Mesenteric fat pad (tissue), 1 donor: ENCODE measurements at places on chromosomes 7 and 10.

- no peak for DNase-seq
Observed at GRCh38 chr10:121393522-121393921, 204.7 kb downstream of the FGFR2 start.

DNA sequence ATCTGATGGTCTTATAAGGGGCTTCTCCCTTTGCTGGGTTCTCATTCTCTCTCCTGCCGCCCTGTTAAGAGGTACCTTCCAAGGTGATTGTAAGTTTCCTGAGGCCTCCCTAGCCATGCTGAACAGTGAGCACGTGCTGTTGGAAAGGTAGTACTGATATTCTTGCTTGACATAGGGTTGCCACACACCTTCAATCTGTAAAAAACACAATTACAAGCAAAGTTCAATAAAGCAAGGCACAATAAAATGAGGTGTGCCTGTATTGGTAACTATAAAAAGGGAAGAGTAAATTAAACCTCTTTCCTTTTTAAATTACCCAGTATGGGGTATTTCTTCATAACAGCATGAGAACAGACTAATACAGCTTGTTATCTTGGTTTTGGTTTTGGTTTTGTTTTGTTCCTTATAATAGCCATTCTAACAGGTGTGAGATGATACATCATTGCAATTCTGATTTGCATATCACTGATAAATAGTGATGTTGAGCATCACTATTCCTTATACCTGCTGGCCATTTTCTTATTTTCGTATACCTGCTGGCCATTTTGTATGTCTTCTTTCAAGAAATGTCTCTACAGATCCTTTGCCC lies 164.9 kb upstream of the TRIM24 start:
- no peak for DNase-seq

GRCh38 chr10:74988832-74989561 lies 122.5 kb upstream of the SAMD8 start:
- no peak for DNase-seq

- no peak for DNase-seq
Observed at GRCh38 chr7:37832194-37832593, 16.2 kb upstream of the NME8 start.

DNA sequence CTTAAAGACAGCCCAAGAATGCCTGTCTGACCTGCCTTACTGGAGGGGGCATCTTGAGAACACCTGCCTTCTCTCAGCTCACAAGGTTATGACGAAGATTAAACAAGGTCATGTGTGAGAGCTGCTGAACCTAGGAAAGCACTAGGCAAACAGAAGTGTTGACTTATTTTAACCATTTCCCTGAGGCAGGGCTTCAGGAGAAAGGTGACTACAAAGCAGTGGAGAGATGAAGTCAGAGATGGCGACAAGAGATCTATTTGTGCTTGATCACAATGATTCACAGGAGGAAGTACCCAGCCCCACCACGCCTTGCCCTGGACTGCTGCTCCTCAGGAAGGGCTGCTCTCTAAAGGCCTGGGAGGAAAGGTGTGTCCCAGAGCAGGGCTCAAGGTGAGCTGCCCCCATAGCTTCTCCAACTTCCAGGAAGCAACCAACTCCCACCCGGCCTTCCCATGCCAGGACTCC lies 27.8 kb downstream of the STN1 start:
- no peak for DNase-seq

DNA sequence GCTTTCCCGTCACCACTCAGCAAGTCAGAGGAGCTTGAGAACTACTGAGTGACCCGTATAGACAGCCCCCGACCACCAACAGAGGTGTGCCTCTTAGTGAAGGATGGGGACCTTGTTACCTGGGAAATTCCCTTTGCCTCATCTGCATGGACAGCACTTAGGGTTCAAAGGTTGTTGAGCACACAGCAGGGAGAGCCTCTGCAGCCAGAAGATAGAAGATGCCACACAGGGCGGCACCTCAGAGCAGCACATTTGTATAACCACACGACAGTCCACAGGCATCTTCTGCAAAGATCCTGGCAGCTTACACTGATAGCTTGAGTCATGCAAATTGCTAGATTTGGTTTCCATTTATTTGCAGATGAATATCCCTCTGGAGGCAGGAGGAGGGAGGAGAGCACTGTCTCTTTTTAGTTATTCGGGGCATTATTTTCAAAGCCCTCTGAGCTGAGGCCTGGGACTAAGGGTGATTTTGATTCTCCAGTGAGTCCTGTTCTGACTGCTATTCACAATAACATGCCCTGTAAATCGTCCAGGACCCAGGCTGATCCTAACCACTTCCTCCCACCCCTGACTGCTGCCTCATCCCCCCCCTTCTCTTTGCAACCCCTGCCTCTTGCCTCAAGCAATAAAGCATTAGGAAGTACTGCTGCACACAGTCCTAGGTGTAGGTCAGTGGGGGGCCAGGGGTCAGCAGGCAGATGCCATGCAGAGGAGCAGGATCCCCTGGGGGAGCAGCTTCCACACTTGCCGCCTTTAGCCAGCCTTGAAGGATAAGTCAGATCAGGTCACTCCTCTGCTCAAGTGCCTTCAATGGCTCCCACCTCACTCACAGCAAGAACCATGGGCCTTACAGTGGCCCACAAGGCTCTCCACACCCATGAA lies 24.6 kb upstream of the INMT start:
- DNase-seq = no peak

DNA sequence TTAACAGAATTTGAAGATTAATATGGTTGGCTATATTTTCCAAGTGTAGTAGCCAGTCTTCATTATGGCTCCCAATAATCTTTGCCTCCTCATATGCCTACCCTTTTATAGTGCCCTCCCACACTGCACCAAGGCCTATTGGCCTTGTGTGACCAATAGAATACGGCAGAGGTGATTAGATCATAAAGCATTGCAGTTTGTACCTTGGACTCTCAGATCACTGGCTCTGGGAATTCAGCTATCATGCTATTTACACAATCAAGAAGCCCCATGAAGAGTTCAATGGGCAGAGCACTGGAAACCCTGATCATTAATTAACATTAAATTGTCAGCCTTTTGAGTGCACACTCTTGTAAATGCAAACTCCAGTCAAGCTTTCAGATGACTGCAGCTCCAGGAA lies 154.5 kb upstream of the MAGI2 start:
- DNase-seq = no peak

DNA sequence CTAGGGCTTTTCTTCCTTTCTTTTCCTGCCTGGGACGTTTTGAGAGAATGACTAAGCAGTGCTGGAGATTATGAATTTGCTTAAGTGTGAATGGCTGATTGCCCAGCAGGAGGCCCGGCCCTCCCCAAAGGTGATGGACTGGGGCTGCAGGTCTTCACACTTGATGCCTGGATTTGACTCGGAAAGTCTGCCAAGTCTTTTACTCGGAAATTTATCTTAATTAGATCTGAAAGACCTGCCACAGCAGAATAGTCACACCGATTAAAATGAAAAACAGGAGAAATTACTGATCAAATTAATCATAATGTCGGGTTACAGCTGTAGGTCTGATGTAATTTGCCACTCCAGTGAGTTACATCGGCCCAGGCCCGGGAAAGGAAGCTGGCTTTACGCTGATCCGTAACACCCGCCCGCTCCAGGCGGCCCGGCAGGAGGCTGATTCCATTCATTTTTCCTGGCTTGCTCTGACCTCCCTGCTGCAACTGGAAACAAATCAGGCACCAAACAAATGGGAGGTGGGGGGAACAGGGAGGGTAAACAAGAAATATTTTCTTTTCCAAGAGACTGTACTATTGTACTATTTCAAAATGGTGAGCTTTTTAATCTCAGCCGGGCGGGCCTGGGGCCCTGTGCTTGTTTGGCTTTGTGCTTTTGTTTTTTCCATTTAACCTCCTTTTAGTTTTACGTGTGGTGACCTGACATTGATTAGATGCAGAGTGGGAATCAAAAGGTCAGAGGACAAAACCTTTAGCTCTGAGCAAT lies 212.4 kb upstream of the YAE1 start:
- DNase-seq = no peak

GRCh38 chr7:133763076-133763640 lies 364.0 kb upstream of the LRGUK start:
- DNase-seq = no peak

DNA sequence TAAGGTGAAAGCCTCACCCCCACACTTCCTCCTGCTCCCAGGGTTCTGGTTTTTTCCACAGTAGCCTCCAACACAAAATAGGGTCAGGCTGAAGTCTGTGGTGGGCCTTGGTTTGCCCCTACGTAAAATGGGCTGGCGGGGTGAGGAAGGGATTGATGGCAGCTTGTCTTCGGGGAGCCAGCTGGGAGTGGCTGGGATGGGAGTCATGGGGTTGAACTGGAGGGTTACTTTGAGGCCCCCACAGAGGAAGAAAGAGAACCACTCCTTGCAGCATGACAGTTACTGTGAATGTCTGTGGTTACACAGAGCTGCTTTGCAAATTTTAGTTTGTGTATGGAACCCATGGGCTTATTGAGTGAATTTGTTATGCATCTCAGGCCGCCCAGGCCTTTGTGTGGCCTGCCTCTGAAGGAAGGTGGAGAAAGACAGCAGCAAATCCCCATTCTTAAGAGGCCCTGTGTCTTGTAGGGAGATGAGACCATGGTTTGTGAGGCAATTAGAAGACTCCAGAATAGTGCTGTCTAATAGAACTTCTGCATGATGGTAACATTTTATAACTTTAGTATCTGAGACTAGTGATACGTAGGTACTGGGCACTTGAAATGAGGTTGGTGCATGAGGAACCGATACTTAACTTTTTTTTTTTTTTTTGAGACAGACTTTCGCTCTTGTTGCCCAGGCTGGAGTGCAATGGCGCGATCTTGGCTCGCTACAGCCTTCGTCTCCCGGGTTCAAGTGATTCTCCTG lies 8.1 kb downstream of the TRIM8 start:
- DNase-seq = no peak

- no peak for DNase-seq
Observed at GRCh38 chr7:3415861-3416312, 114.8 kb downstream of the SDK1 start.

GRCh38 chr7:115409682-115410433 lies 488.0 kb downstream of the MDFIC start:
- DNase-seq = no peak

- no peak for DNase-seq
Observed at GRCh38 chr10:95518455-95519452, 42.4 kb downstream of the SORBS1 start.

DNA sequence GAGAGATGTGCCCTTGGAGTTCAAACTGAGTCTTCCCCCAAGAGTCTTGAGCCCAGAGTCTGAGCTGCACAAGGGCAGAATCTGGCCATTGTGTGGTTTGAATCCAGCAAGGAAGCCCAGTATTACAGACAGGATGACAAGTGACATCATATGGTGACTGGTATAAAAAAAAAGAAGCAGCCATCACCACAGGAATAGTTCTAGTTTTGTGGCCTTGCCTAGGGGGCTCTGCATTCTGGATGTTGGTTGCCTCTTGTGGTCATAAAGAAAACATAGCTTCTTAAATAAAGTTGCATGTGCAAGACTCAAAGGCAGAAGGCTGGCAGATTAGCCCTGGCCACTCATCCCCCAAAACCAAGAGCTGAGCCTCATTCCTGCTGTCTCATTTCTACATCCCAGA lies 16.8 kb upstream of the LRRC72 start:
- no peak for DNase-seq

DNA sequence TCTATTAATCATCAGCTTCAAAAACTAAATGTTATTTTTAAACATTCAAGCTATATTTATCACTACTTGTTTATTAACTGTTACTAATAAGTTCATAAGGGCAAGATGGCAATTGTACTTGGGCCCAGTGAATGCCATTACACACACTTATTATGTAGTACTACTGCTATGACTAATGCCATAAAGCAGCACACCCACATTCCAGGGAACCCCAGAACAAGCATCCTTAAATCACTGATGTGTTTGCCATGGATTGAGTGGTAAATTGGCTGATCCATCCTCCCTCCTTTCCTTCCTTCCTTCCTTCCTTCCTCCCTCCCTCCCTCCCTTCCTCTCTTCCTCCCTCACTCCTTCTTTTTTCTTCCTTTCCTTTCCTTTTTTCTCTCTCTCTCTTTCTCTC lies 37.4 kb upstream of the RSU1 start:
- DNase-seq = no peak

DNA sequence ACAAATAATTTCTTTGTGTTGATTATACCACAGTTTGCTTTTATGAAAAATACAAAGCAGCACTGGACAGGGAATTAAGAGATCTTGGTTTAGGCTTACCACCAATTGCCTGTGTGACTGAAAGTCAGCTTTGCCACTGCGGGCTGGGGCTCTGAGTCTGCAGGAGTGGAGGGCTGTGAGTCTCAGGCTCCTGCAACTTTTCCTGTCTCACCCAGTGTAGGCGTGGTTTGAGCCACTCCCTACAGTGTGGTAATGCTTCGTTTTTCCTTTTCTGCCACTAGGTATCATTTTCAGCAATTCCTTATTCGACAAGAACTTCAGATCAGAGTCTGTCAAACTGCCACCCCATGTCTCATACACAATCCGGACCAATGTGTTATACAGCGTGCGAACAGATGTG lies 180.6 kb downstream of the ABCA13 start:
- no peak for DNase-seq

DNA sequence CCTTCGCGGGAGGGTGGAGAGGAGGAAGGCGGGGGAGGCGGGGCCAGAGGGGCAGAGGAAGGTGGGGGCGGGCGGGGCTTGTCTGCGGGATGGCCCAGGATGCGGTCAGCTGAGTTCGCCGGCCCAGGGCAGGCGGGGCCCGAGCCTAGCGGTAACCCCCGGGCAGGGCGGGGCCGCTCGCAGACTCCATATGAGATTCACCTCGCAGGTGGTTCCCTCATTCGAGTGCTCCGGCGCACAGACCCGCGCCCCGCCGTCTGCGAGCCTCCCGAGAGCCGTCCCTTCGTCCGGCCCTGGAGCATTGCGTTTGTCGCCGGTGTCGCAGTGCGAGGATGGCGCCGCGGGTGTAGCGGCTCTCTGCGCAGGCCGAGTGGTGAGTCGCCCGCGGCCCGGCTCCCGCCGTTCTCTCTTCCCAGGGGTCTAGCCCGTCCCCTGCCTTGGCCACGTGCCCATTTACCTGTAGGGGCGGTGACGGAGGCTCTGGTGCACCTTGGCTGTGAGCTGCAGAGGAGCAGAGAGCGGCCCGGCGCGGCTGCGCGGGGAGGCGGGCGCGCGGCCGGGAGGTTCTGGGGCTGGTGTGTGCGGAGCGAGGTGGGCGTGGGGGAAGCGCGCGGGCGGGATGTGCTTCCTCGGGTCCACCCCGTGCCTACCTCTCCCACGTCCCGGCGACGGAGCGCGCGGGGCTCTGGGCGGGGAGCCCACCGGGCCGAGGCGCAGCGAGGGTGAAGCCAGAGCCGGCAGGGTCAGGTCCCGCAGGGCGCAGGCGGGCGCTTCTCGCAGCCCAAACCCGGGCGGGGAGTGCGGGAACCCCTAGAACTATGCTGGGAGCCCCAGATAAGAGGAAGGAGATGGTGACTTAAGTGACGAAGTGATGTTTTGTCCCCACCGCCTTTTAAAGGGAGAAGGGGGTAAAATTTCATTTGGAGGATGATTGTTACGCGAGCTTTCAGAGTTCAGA lies at the start of gene UPP1:
UPP1 (plus strand) TSS at position 220 of the 958 bp plus-strand sequence. CDS start 5,519 bp downstream, outside the sequence.
- DNase-seq = no peak
